ENCODE measurements at places on chromosomes 7 and 10.

GRCh38 chr7:31647511-31647910 lies 39.5 kb upstream of the PPP1R17 start:
- no peak for DNase-seq

DNA sequence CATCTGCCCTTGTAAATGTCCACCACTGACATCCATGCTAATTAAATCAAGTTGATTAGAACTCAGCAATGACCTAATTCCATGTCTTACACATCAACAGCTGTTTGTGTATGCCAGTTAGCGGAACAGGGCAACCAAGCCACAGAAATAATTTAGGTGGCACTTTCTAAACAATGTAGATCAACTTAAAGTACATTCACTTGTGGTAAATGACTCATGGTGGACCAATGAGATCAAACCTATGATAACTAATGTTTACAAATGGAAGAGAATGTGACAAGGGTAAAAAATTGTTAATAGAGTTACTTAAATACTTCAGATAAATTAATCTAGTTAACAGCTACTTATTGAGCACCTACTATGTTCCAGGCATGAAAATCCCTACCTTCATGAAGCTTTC lies 63.1 kb upstream of the ICA1 start:
- DNase-seq: no peak

- no peak for DNase-seq
These were observed 69.4 kb downstream of the SAMD9 start for GRCh38 chr7:93048136-93048930.

DNA sequence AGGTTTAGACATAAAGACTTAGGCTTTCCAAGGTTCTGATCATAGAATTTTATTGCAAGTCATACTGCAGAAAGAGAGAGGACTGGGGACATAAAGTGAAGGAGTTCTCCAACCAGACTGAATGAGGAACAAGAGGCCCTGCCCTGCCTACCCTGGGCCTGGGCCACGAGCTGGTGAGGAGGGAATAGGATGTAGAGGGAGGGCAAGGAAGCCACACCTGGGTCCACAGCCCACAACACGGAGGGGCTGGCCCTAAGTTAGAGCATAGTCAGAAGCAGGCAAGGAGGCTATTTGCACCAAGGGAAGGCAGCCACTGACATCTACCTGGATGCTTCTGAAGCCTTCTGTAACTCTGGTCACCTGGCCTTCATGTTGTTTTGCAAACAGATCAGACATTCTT lies 82.2 kb upstream of the CXCL12 start:
- DNase-seq: no peak

GRCh38 chr10:127426746-127427145 lies 122.4 kb upstream of the NPS start:
- DNase-seq: no peak

DNA sequence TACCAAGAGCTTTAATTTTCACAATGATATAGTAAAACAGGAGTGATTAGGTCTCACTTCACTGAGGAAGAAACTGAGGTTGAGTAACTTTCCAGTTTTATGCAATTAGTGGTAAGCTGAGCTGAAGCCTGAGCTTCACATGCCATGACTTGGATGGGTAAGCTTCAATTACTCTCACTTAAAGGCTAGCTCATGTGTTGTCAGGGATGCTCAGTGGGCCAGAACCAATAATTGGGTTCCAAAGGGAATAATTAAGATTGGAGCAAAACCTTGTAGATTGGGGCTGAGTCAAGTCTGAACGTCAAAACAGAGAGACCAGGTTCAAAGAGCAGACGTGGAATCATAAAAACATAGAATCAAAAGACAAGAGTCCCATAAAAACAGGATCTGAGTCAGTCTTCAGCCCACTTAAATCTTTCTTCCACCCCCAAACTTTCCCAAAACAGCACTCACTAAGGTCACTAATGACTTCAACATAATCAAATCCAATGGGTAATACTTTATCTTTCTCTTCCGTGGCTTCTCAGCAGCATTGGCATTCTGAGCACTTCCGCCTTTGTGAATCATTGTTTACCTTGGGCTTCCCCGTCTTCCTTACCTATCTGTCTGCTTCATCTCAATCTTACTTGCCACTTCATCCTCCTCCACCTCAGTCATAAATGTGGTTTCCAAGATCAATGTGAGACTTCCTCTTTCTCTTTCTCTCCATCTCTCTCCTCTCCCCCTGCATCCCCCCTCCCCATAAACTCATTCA lies 23.0 kb upstream of the EGFR start:
- no peak for DNase-seq

DNA sequence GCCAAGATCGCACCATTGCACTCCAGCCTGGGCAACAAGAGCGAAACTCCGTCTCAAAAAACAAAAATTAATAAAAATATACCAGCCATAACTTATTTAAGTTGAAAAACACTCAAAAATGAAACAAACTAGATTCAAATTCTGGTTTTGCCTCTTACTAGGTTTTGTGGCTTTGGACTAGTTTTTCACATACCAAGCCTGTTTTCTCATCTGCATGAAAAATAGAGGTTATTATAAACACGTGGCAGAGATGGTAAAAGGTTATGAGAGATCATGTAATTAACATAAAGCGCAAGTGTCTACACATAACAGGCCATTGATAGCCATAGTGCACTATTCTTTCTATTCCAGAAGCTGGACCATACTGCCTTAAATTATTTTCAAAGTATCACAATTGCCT lies 35.5 kb upstream of the CABCOCO1 start:
- DNase-seq: no peak

- no peak for DNase-seq
These were observed 67.0 kb upstream of the PRLHR start for GRCh38 chr10:118662228-118663035.

- DNase-seq: no peak
These were observed 10.2 kb upstream of the CADPS2 start for GRCh38 chr7:122896509-122896908.

- DNase-seq: no peak
These were observed 87.2 kb upstream of the KIF5B start for GRCh38 chr10:32143302-32143847.

DNA sequence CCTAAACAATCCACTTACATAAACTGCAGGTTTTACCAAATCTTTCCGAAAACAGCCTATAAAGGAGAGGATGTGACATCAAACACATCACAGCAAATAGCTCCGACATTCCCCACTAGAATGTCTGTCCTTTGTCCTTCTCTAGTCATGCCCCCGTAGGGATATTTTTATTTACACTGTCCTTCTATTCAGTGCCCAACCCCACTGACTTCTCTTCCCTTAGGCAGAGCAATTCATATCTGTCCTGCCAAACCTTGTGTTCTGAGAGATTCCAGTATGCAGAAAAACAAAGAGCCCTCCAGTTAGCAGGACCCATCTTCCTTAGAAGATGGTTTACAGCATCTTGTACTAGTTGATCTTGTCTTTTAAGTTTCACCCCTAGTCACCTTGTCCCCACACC lies 5.4 kb upstream of the GLI3 start:
- no peak for DNase-seq

DNA sequence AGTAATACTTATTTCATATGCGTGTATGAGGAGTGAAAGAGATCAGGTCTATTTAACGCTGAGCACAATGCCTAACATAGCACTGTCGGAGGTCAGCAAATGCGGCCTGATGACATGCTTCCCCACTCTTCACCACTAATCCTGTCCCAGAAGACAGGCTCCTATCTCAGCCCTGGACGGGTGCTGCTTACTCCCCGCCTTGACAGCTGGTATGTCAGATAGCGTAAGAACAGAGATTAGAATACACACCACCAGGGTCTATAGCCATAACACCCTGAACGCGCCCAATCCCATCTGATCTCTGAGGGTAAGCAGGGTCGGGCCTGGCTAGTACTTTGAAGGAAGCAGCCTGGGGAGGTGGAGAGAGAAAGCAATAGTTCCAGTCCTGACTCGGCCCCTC lies 32.3 kb upstream of the TM9SF3 start:
- no peak for DNase-seq

- no peak for DNase-seq
These were observed 39.5 kb downstream of the ARL4A start for GRCh38 chr7:12726908-12727307.
